Activated CD4-positive, alpha-beta T cell treated with anti-CD3 and anti-CD28 coated beads for 48 hours (primary cell): ENCODE measurements at places on chromosomes 16 and 17.
A peak's percentile ranks its signal among the peaks of the same experiment; 100 is the strongest.

DNA sequence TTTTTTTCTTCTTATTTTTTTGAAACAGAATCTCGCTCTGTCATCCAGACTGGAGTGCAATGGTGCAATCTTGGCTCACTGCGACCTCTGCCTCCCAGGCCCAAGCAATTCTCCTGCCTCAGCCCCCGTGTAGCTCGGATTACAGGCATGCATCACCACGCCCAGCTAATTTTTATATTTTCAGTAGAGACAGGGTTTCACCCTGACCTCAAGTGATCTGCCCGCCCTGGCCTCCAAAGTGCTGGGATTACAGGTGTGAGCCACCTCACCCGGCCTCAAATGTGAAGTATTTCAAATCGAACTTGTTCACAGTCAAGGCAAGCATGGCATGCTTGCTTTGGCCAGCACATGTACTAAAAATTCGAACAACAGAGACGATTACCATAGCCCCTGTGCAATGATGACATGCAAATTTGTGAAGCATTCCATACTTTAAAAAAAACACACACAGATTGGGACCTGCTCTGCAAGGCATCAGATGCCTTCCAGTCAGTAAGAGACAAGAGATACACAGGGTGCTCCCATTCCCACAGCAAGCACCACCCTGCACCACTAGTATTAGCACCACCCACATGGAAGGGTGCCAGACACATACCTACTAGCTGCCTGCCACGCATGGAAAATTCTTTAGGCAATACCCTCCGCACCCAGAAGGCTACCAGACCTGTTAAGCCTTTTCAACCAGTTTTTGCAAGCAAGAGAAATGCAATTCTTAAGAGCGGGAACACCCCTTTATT lies 47.2 kb downstream of the ANKRD11 start:
- no peak for DNase-seq

GRCh38 chr17:73560661-73561060 lies 83.6 kb downstream of the SDK2 start:
- no peak for DNase-seq

- peak; percentile 27 for DNase-seq
These were observed 36.8 kb downstream of the CBFA2T3 start for GRCh38 chr16:88939972-88940861.

GRCh38 chr17:64091116-64091515 lies 38.8 kb downstream of the ERN1 start:
- no peak for DNase-seq

GRCh38 chr17:6047966-6048365 lies 22.2 kb upstream of the WSCD1 start:
- no peak for DNase-seq

DNA sequence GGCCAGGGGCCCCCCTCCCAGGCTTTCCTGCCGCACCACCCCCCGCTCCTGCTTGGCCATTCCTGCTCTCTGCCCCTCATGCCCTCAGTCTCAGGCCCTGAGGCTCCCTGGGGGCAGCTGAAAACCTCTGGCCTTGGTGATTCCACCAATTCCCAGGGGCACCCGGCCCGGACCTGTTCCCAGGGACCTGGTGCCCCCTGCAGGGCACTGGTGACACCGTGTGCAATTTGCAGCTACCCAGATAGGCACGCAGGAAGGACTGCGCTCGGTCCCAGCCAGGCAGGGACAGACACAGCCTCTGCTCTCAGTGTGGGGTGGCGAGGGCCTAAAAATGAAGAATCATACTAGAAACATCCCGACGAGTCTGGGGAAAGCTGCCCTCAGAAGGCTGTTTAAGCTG lies 13.4 kb downstream of the WFDC1 start:
- DNase-seq = peak; percentile 44

DNA sequence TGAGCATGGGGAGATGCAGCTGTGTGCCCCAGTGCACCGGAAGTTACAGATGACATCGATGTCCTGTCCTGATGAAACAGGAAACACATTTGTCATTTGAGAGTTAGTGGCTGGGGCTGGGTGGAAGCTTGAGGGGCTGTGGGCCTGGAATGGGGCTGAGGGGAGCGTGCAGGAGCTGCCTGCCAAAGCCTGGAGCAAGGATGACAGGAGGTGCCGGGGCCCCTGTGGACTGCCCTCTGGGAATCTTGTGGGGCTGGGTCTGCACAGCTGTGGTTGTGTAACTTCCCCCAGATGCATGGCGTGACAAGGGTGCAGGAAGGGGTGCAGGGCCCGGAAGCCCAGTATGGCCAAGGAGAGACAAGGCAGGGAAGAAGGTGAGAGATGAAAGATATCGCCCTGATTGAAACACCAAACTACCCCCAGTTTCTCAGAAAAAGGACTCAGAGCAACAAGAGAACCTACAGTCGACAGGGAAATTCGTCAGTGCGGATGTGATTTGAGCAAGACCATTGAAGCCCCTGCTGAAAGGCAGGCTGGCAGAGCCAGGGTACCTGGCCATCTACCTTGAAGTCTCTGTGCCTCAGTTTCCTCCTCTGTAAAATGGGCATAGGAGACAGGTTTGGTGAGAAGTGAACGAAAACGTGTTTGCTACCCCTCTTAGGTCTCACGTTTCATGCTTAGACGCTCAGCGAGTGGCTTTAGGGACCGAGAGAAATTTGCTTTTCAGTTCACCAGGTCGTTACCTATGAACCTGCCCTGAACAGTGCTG lies 8.8 kb downstream of the MMP25 start:
- no peak for DNase-seq

DNA sequence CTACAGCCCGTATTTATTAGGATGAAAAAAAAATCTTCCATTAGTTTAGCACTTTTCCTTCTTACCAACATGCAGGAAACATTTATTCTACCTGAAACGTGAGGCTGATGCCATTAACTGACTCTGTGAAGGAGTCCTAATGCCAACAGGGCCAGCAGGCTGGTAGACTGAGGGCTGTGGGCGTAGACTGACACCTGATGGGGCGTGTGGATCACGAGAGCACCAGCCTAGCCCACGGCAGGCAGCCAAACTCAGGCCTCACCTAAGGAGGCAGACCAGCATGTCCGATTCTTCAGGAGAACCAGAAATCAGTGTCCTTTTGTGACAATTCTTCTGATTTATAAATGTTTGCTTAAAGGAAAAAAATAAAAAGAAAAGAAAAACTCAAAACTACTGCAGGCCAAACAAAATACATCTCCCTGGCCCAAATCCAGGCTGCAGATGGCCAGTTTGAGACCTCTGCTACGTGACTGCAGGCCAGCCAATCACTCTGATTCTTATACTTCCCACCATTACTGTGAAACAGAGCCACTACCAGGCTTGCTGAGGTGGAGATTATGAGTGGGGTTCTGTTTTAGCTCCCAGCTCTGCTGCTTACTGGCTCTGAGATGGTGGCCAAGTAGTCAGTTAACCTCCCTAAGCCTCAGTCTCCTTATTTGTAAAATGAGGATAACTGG lies 66.5 kb downstream of the GNAO1 start:
- DNase-seq = no peak

DNA sequence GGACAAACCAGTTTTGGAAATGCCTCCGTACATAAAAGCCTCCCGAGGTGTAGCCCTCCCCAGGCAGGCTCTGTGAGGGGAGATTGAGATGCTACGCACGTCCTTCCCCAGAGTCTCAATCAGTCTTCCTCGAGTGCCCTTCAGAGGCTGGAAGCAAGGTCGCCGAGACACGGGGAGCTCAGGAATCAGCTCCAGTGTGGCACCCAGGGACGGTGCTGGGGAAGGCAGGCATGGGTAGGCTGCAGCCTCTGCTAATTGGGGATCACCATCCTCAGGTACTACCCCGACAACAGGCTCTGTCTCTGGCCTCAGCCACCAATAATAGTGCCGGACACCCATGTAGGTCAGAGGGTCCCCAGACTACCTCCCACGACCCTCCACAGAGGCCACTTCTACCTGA lies 28.1 kb upstream of the GSG1L start:
- DNase-seq = no peak

GRCh38 chr16:8729779-8730334 lies 55.4 kb downstream of the ABAT start:
- DNase-seq = no peak

GRCh38 chr17:74903034-74903433 lies 9.6 kb upstream of the FADS6 start:
- DNase-seq = no peak

DNA sequence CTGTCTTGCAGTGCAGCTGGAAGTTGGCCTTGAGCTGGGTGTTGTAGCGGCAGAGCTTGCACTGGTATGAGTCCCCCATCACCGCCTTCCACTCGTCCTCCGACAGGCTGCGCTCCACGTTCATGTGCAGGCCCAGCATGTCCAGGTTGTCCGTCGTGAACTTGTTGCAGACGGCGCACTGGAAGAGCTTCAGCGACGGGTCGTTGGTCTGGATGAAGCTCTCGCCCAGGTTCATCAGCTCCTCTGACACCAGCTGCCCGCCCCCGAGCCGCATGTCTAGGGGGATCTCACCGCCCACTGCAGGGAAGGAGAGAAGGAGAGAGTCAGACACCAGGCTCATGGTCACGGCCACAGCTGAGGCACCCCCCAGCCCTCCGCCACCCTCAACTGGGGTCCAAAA lies 97.3 kb downstream of the ZFHX3 start:
- DNase-seq = no peak

DNA sequence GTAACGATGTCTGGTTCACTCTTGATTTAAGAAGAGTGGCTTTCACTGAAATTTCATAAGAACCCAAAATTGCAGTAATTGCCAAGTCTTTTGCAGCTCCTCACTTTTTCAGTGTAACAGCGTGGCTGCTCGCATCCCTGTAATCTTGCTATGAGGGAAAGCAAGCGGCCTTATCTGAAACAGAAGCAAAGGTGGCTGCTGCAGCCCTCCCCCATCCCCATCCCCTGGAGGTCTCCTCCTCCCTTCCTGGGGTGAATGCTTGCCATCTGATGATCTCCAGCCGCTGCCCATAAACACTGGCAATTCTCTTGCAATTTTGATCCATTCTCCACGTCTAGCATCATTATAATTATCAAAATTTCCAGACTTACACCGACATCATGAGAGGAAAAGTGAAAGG lies 182.5 kb upstream of the ASIC2 start:
- DNase-seq = no peak

- DNase-seq = no peak
These were observed 142.8 kb downstream of the WWOX start for GRCh38 chr16:78242239-78242630.

- DNase-seq = no peak
These were observed 175.8 kb downstream of the NPIPB11 start for GRCh38 chr16:29230671-29231096.

DNA sequence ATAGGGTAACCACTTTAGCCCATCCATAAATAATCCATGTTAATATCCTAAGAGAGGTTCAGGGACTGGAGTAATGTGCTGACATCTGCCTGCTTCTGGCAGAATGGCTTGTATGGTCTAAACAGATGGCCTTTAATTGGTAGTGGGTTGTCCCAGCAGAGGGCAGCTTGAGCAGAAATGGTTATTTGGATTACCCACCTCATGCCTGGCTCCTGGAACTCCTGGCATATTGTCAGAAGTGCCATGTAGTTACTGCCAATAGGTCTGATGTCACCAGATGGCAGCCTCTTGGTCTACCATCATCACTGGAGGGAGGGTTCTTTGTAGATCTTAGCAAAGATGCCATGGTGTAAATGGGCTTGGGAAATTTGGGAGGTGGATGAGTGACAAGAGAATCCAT lies 157.5 kb upstream of the SOX9 start:
- no peak for DNase-seq

DNA sequence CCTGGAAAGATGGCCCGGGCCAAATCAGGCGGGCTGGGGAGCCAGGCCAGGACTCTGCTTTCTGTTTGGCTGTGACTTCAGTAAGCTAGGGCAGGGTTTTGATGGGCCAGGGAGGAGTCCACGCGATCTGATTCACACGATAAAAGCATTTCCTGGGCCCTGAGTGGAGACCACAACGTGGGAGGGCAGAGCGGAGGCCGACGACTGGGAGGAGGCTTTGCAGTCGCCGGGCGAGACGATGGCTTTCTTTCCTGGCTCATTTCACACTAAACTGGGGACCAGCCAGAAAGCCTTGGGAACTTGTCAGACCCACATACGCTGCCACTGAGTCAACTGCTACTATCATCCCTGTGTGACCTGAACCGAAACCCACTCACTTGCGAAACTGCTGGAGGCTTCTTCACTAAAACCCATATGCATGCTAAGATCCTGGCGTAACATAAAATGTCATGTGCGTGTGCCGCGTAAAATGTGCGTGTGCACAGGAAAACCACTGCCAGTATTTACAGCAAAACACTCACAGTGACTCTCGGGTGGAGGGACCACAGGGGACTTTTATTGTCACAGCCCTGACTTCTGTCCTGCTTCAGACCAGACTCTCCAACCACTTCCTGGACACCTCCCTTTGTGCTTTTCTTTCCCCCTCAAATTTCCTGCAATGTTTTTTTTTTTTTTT lies 14.2 kb upstream of the RHBDF2 start:
- DNase-seq = peak; percentile 86

DNA sequence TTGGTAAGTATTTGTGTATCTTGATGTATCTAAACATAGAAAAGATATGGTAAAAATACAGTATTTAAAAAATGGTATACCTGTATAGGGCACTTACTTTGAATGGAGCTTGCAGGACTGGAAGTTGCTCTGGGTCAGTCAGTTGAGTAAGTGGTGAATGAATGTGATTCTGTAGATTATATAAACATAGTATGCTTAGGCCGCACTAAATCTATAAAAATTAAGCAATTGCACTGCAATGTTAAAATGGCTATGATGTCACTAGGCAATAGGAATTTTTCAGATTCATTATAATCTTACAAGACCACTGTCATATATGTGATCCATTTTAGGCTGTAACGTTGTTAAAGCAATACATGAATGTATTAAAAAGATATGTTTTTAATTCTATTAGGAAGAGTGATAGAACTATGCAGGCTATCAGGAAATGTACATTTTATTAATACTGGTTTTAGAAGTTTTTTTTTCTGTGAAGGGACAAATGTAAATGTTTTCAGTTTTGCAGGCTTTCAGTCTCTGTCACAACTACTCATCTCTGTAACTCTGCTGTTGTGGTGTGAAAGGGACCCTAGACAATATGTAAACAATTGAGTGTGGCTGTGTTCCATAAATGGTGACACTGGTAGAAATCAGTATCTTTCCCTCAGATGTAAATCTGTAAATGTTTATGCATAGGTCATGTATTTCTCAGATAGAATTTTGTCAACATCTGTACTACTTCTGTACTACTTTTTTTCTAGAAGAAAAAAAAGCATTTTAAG lies 10.5 kb downstream of the CBFB start:
- DNase-seq = no peak

DNA sequence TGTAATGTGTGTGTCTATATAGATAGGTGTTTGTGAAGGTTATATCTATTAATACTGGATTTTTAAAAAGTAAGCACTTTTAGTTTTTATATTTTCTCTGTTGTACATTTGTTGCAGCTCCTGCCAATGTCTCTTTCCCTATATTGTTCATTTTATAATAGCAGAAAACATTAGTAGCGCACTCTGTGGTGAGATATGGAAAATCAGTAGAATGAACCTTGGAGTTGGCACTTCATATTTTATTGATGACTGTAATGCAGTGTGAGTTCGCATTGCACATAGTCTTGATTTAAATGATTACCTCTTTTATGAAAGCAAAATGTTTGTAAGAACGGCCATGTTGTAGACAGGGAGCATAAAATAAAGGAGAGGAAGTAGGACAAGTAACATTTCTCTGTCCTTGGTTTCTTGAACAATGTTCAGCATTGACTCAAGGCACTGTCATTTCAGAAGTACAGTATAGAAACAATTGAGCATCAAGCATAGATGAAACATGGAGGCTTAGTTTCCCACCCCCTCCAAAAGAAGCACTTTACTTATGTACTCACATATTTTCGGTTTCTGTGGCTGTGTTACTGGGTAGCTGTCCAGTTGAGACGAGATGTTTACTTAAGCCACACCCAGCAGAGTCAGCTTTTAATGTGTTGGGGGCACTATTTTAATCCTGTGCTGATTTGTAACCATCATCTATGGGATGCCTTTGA lies 74.0 kb downstream of the TANC2 start:
- no peak for DNase-seq

GRCh38 chr16:78681743-78682142 lies 582.3 kb downstream of the WWOX start:
- no peak for DNase-seq
